ENCODE measurements at places on chromosomes 5 and 9. TPM values are rescaled to one million over a fixed set of nuclear protein-coding genes. Genes with fewer than 3 reads are reported as not detected.

Gene PAX5
- 0.05 TPM for total RNA-seq

Gene DMRT2
- not detected for total RNA-seq

Gene ARID3C
- 0.20 TPM for total RNA-seq

Gene LIFR
- 11.4 TPM for total RNA-seq

Gene STK32A
- total RNA-seq: 0.30 TPM

Gene NEUROG1
- not detected for total RNA-seq

Gene PCA3
- not detected for total RNA-seq

Gene SPINK4
- total RNA-seq: not detected

Gene PCDHA4
- 1.8 TPM for total RNA-seq

Gene SLC35D2
- total RNA-seq: 23.0 TPM

Gene EXOSC2
- 52.9 TPM for total RNA-seq

Gene ROPN1L
- total RNA-seq: 1.7 TPM

Gene IGIP
- total RNA-seq: 0.60 TPM

Gene CBY3
- total RNA-seq: not detected

Gene C9orf153
- total RNA-seq: 0.25 TPM

Gene LAMC3
- total RNA-seq: 2.1 TPM

Gene RANBP17
- total RNA-seq: 1.6 TPM

Gene ADAMTS6
- 0.15 TPM for total RNA-seq

Gene REEP2
- total RNA-seq: 6.2 TPM

Gene TLX3
- total RNA-seq: not detected

Gene WNT8A
- not detected for total RNA-seq

Gene ARPC5L
- 74.3 TPM for total RNA-seq

Data from A549 treated with dexamethasone at 1 μM for 4 hours (cell line).